Activated T-cell treated with anti-CD3 and anti-CD28 coated beads, Interleukin-2, amount 50 U/mL, for 4 hours (primary cell): ENCODE measurements at places on chromosomes 2 and 18.

DNA sequence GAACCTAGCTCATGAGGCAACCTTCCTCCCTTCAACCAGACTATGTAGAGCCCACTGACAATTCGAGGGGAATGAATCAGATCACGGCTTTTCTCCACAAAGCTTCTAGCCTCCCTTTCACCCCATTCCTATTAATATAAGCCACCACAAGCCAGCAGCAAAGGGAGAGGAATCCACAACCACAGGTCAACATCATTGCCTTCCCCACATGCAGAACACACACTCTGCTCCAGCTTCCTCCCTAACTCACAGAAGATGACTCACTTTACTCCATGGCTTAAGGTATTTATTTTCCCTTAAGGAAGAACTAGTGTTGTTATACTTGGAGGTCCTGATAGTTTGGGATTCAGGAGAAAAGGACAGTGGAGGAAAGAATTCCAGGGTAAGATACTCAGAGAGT, 272.2 kb downstream of the C1D start:
- no peak for DNase-seq

- no peak for DNase-seq
These were observed 790.4 kb downstream of the TSN start for GRCh38 chr2:122545821-122546220.

DNA sequence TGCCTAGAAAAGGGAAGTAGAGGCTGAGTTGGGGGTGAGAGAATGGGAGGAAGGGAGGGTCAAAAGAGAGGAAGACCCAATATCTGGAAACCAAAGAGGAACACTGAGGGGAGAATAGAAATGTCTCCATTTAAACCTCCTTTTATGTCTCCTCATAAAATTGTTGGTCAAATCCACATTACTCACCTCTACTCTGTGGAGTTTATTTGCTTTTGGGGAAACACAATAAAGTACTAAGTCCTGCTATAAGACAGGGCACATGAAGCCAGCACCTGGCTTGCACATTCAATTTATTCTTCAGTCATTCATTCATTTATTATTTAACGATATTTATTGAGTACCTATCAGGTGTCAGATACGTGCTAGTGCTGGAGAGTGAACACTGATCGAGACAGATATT, 60.3 kb upstream of the NFE2L2 start:
- DNase-seq = no peak

- no peak for DNase-seq
These were observed 19.8 kb downstream of the FZD5 start for GRCh38 chr2:207749873-207750272.

DNA sequence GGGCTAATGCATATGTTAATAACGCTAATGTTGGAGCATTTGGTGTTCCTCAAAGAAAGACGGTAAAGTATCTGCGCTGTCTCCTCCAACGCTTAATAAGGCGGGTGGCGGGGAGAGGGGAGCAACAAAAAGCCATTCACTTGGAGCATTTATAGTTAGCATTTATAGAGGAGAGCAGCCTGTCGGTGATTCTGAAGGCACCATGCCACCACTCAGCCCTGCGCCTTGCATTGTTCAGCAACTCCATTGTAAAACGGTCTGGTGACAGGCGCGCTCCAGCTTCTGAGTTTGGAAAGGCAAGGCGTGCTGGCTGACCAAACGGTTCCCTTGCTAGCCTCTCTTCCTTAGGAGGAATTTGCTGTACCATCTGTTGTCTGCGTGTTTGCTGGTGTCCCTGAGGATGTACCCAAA, 83.9 kb downstream of the LYPD1 start:
- no peak for DNase-seq

DNA sequence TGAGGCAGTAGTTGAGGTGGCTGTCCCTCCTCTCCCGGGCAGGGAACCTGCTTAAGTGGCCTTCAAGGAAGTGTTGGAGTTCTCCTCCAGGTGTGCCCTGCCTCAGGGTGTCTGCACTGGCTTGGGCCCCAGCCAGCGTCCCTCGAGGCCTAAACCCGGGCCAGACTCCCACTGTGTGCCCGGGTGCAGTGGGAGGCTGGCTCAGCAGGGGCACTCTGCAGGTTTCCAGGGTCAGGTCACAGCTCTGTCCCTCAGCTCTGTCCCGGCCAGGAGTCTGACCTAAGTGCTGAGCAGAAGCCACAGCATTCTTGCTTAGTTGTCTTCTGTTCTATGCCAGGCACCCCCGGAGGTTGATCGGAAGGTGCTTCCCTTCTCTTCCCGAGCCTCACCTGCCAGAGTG, 69.0 kb upstream of the OTOS start:
- peak; percentile 0 for DNase-seq

DNA sequence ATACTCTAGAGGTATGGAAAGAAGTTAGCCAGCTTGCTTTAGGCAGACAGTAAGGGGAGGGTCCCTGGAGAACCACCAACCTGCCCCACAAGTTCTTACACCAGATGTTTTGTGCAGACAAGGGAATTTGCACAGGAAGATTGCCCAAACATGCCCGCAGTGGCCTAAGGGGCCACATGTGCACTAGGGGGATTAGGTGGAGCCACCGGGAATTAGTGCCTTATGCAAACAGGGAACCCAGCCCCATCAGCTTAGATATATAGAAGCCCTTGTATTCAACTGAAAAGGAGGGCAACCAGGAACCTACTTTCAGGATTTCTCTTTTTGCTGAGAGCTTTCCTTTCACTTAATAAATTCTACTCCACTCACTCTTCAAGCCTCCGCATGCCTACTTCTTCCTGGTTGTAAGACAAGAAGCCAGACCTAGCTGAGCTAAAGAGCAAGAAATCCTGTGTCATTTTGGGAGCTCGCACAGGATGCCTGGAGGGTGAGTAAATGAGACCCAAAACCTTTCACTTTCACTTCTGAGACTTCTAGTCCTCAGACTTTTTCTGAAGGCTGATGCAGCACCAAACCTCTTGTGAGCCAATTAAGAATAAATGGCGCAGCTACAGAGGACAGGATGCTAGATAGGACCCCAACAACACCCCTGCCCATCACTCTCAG, 146.3 kb downstream of the GCA start:
- DNase-seq = no peak

GRCh38 chr2:131426727-131427126, 49.2 kb upstream of the TUBA3D start:
- DNase-seq = no peak
